Omental fat pad (tissue), 4 donors: ENCODE measurements at places on chromosomes 2 and 18. TPM values are rescaled to one million over a fixed set of nuclear protein-coding genes. Genes with fewer than 3 reads are reported as not detected.

DNA sequence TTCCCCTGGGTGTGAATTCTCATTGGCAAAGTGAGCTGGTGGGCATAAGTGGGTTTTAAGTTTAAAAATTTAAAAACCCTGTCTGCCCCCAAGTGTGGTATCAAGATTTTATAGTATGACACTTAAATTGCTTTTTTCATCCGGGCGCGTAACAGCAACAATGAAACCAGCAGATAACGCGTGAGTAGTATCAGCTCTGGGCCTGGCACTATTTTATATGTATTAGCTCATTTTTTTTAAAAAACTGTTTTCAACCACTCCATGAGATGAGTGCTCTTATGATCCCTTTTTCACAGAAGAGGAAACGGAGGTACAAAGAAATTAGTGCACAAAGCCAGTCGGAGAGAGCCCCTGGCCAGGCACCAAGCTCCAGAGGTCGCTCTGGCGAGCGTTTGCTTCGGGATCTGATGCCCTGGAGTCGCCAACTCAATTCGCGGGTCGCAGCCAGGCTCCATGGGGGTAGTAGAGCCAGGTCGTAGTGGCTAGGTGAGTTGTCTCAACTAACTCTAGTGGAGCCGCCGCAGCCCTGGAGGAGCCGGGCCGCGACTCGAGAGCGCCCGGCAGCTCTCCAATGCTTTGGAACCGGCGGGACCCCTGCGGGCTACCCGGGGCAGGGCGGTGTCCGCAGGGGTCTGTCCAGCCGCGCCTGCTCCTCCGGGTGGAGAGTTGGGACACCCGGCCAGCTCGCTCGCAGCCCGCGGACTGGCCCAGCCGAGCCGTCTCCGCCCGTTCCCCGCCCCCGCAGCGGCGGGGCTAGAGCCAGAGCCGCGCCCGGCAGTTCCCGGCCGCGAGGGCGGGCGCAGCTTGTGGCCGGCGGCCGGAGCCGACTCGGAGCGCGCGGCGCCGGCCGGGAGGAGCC, at the start of gene IL1R1:
Gene IL1R1, plus strand, starts transcription at position 777 of the 859 bp plus-strand sequence. CDS start 14,979 bp downstream, outside the sequence.
- no peak for DNase-seq

- DNase-seq: no peak
These were observed 334.4 kb upstream of the DLGAP1 start for GRCh38 chr18:4789506-4789905.

- no peak for DNase-seq
These were observed 162.9 kb upstream of the AGAP1 start for GRCh38 chr2:235330775-235331451.

DNA sequence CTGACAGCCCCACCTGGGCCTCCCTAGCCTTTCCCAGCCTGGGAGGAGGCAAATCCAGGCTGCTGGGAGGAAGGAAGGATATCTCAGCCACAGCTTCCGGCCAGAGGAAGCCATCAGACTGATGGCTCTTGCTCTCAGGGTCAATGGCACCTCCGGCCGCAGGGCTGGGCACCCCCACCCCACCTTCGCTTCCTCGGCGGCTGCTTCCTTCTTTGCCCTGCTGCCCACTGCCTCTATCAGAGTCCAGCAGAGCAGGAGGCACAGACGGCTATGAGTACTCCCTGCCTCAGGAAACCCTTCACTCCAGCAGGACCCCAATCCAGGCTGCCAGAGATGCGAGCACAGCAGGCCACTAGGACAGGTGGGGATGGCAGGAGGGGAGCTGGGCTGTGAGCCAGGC, 3.3 kb downstream of the SEMA4C start:
- DNase-seq: no peak

GRCh38 chr18:48042431-48042830, 112.0 kb upstream of the SMAD2 start:
- DNase-seq: no peak

DNA sequence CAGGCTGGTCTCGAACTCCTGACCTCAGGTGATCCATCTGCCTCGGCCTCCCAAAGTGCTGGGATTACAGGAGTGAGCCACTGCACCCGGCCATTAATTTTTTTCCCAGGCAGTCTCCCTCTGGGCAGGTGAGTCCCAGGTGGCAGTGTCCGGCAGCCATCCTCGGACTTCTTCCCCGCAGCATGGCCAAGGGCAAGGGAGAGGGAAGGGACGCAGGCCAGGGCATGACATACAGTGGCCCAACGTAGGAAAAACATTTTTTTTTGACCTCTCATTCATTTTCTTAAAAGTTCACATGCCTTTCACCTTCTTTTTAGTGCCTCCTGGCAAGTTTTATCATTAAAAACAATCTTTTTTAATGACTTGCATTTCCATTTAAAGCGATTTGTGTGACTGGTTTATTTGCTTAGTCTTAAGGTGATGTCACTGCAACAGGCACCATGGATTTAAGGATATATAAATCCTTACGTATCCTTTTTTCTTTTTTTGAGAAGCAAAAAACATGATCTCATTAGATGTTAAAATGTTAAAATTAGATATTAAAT, 23.0 kb upstream of the ATOH8 start:
- DNase-seq: no peak

DNA sequence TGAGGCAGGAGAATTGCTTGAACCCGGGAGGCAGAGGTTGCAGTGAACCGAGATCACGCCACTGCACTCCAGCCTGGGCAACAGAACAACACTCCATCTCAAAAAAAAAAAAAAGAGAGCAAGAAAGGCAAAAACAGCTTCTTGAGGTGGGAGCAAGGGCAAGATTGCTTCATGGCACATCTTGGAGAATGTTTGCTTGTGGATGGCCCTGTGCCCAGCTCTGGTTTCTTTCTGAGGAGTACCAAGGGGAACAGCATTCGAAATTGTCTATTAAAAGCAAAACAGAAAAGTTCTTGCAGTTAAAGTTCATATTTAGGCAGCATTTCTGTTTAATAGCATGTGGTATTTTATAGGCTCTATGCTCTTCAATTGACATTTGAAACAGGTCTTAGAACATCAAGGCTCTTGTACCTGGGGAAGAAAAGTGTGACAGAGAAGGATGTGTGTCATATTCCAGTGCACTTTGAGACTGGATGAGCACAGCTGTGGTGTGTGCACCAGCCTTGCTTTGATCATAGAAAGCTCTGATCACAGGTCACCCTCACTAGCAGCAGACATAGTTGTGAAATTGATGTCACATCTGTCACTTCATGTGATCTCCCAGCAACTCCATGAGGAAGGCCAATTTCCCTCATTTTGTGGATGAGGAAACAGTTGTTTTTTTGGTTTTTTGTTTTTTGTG, 154.3 kb downstream of the UXS1 start:
- no peak for DNase-seq

DNA sequence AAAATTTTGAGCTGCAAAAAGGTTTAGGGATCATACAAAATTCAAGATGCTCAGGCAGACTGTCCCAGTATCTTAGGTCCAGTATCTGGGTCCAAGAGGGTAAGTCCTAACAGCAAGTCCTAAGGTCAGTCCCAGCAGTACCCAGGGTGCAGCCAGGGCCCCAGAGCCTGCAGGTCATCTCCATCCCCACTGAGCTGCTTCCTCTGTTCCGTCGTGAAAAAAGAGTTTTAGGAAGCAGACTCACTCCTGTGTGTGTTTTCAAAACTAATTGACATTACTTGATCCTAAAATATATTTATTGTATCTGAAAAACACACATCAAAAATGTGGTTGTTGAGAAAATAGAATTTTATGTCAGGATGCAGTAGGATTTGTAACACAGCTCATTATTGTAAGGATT, 69.9 kb upstream of the ALKAL2 start:
- no peak for DNase-seq

GRCh38 chr18:79558933-79559416, 120.6 kb upstream of the CTDP1 start:
- DNase-seq: no peak

DNA sequence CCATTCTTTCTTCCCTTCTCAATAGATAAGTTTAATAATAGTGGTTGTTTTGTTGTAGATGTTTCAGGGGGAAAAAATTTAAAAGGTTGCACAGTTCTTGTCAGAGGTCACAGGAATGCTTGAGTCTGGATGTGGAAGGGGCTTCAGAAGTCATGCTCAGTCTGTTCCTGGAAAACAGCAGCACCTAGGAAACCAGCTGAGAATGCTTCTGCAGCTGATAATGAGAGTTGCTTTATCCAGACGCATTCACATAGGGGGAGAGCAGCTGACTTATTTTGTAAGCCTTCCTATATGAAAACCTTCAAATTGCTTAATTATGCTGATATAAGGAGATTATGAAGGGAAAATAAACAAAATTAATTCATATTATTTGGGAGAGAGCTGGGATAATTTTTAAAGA, 235.5 kb downstream of the GULP1 start:
- DNase-seq: no peak

DNA sequence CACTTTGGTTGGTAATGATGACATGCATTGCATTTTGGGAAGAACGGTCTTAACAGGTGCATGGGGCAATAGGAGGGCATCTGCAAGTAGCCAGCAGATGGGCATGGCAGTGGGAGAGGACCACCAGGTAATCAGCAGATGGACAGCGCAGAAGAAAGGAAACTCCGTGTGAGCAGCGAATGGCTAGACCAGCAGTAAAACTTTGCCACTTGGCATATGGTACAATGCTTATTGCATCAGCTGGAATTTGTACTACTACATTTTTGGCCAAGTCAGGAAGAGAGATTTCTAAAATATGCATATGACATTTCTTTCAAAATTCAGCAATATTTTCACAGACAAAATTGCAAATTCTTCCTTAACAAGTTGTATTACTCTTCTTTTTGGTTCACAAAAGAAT, 768.5 kb downstream of the LRP1B start:
- no peak for DNase-seq

GRCh38 chr2:148067801-148068200, 46.9 kb downstream of the MBD5 start:
- no peak for DNase-seq

DNA sequence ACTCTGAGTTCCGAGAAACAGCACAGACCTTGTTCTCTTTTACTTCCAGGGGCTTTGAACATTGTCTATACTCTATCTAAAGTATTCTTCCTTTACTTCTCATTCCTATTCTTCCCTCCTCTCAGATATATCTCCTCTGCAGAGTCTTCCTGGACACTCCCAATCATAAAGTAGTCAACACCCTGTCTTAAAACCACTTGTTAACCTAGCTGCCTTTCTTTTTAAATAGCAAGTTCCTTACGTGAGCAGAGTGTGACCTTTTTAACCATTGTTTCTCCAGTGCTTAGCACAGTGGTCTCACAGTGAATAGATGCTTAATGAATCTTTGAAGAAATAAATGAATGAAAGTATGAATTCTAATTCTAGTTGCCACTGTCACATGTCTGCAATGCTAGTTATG, 47.4 kb downstream of the PTRHD1 start:
- DNase-seq: no peak

DNA sequence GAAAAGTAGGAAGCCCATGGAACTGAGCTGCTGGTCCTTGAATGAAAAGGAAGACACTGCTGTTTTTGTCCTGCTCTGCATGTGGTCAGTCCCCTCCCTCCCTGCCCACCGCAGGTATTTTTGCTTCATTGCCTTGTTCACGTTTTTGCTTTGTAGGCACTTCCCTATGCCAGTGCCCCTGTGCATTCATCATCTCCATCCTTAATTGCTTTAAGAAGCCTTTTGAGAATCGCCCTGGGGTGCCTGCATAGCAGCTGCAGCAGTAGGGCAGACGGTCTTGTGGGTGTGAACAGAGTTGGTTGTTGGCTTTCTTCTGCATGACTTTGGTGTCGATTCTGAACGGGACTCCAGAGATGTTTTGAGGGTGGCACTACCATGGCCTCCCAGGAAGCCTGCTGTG, 97.0 kb downstream of the CABLES1 start:
- no peak for DNase-seq

DNA sequence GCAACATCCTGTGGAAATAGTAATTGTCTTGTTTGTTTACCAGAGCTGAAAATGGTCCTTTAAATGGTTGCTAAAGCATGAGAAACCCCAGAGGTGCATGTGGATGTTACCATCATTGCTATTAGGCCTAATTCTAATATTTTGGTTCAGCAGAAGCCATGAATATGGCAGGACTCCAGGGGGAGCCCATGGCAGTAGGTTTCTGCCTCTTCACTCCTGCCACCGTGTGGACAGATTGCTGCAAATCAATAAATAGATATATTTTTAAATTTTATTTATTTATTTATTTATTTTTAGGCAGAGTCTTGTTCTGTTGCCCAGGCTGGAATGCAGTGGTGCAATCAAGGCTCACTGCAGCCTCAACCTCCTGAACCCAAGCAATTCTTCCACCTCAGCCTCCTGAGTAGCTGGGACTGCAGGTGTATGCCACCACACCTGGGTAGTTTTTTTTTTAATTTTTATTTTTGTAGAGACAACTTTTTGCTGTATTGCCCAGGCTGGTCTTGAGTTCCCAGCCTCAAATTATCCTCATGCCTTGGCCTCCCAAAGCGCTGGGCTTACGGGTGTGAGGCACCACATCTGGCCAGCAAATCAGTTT, 54.9 kb upstream of the CAPN13 start:
- DNase-seq: no peak

- DNase-seq: no peak
These were observed 250.5 kb downstream of the LOXHD1 start for GRCh38 chr18:46406539-46406932.

GRCh38 chr2:108916796-108917421, 72.1 kb downstream of the EDAR start:
- DNase-seq: no peak

- no peak for DNase-seq
These were observed 88.1 kb downstream of the MCFD2 start for GRCh38 chr2:46827274-46828134.

DNA sequence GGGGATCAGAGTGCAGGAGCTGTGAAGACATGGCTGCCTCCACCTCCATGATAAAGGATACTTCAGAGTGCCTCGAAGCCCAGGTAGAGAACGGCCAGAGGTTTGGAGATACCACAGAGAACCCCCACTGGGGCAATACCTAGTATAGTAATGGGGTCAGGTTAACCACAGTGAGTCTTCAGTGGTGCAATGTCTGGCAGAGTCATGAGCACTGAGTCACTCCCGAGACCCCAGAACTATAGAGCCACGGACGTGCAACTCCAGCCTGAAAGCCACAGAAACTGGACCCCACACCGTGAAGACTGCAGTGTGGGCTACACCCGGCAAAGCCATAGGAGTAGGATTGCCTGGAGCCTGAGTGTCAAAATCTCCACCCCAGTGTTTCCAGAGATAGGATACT, 746.6 kb downstream of the CBLN2 start:
- no peak for DNase-seq

- no peak for DNase-seq
These were observed 738.9 kb upstream of the SALL3 start for GRCh38 chr18:78240627-78241252.

DNA sequence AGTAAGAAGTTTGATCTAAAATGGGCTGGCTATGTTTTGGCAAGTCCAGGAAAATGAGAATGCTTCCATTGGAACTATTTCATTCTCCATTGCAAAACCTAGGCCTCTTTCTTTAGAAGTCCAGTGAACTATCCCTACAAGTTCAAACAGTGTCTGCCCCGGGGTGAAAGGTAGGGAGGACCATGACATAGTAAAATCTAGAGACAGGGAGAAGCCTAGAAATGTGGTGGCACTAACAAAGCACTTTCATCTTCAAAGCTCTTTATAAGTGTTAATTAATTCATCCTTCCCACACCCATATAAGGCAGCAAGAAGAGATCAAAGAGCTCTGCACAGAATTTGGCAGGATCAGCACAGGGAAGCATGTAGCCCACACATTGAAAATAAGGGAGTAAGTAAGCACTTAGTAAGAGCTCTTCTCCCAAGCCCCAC, 214.5 kb downstream of the IRS1 start:
- no peak for DNase-seq

Gene CHN1
- 7.7 TPM for total RNA-seq

Gene SANBR
- 4.0 TPM for total RNA-seq

Gene POTEF
- total RNA-seq: not detected

Gene CPLX4
- 0.46 TPM for total RNA-seq

Gene SLC25A52
- not detected for total RNA-seq

Gene UGGT1
- total RNA-seq: 49.0 TPM

Gene PLGLB2
- total RNA-seq: 2.6 TPM

Gene SERPINB11
- not detected for total RNA-seq

Gene ANKRD62
- total RNA-seq: not detected

Gene INHA
- total RNA-seq: not detected
